ENCODE measurements at places on chromosomes 3 and 15.

DNA sequence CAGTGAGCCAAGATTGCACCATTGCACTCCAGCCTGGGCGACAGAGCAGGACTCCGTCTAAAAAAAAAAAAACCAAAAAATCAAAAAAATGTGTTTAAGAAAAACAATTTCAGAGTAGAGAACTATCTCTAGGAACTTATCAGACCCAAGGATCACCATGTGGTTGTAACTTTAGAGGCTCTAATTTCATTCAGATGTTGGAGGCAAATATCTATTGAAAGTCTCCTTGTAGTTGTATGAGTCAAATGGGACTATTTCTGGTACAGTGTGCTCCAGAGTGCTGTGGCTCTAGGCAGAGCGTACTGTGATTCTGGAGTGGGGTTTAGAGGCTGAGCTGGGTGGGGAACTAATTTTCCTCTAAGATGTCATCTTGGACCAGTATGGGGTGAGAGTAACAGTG lies 398.7 kb downstream of the SHQ1 start:
- no peak for DNase-seq

GRCh38 chr3:65251375-65251774 lies 563.6 kb upstream of the ADAMTS9 start:
- DNase-seq = no peak

- DNase-seq = no peak
Observed at GRCh38 chr3:78351334-78351733, 1311.4 kb downstream of the ROBO2 start.

DNA sequence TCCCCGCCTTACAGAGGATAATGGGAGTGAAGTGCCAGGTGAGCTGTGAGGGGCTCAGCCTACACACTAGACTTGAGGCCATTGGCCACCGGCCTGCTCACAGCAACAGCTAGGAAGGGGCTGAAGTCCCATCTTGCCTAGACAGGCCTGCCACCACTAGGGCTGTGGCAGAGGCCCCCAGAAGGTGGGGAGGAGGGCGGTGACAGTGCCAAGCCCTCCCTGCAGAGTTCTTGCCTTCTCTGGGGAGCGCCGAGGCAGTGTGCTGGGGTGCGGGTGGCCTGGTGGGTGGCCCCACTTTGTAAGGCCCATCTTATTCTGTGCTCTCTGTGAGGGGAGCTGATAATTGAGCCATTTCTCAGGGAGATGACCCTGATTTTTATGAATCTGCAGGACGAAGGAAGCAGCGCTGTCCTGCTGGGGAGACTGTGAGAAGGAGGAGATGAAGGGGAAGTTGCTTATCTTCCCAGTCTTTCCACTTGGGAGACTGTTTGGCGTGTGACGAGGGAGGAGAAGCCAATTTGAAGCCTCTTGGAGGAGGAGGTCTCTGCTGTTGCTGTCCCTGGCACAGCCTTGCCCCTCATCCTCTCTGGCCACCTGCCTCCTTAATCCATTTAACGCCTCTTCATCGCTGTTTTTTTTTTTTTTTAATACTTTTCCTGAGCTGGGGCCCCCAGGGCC lies 104.3 kb downstream of the LINGO1 start:
- no peak for DNase-seq
